ENCODE measurements at places on chromosomes 6 and 20.
A peak's percentile ranks its signal among the peaks of the same experiment; 100 is the strongest.

GRCh38 chr20:10876558-10876957 lies 202.8 kb upstream of the JAG1 start:
- DNase-seq = no peak

GRCh38 chr6:127483399-127484055 lies 24.3 kb upstream of the KIAA0408 start:
- no peak for DNase-seq

- DNase-seq = no peak
Measured at GRCh38 chr6:124467366-124467765, 494.9 kb upstream of the RNF217 start.

- DNase-seq = no peak
Measured at GRCh38 chr6:163923658-163924411, 509.3 kb downstream of the QKI start.

GRCh38 chr6:142838821-142839685 lies 105.9 kb downstream of the HIVEP2 start:
- DNase-seq = no peak

GRCh38 chr20:59955131-59955796 lies 3.0 kb upstream of the CDH26 start:
- DNase-seq = no peak

DNA sequence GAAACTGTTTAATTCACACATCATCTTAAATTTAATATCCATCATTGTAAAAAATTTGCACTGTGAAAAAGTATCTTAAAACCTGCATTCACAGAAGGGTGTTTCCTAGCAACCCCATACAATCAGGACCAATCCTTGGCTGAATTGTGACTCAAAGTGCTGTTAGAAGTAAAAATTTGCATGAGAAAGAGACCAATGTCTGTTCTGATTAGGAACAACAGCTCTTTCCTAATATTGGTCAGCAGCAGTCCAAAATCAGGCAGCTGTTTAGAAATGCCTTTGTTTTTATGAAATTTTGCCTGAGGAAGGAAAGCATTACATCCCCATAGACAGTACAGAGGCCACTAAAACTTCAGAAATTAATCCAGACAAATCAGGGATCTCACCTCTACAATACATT lies 987.0 kb downstream of the HACE1 start:
- DNase-seq = no peak

DNA sequence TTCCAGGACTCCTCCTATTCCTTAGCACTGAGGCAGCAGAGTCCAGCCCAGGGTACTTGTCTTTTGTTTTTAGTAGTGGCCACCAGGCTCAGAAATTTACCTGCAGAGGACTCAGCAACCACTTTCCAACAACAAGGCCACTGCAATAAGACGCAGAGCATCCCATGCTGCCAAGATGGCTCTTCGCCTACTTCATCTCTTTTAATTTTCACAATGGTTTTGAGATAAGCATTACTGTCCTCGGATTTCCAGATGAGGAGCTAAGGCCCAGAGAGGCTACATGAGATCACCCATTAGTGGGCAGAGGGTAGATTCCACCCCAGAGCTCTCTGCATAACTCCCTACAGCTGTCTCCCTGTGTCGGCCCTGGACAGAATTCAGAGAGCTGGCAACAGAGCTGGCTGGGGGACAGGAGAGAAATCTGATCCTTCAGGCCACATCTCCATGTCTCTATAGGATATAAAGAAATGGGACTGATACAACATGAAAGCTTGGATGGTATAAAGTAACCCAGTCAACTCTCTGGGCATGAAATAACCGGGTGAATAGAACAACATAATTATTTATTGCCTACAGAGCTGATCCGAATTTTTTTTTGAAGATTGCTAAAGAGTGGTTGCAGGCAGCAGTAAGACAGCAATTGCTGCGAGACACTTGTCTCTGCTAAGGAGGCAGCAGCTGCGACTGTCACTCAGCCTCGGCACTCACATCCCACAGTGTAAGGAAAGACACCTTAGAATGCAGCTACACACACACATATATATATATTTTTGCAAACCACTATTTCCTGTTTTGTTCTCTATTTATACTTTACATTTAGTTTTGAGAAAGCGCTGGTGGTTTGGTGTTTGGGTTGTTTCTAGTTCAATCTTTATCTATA lies 37.2 kb downstream of the SCML4 start:
- no peak for DNase-seq

- DNase-seq = no peak
Measured at GRCh38 chr6:90431576-90431975, 134.9 kb upstream of the BACH2 start.

DNA sequence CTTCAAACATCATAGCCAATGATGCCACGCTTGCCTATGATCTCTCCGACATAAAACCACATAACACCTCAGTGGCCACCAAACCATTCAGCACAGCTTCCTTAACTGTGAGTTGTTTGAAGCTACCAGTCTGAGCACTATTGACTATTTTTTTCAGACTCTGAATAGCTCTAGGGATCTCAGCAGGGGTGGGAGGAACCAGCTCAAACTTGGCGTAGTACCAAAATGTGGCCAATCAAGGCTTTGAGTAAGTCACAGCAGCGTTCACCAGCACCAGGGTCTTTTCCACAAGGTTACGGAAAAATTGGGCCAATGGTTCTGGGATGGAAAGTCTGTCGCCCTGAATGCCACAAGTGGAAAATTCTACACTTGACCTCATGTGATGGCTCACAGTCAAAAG lies 70.6 kb downstream of the SMPDL3A start:
- DNase-seq = no peak

DNA sequence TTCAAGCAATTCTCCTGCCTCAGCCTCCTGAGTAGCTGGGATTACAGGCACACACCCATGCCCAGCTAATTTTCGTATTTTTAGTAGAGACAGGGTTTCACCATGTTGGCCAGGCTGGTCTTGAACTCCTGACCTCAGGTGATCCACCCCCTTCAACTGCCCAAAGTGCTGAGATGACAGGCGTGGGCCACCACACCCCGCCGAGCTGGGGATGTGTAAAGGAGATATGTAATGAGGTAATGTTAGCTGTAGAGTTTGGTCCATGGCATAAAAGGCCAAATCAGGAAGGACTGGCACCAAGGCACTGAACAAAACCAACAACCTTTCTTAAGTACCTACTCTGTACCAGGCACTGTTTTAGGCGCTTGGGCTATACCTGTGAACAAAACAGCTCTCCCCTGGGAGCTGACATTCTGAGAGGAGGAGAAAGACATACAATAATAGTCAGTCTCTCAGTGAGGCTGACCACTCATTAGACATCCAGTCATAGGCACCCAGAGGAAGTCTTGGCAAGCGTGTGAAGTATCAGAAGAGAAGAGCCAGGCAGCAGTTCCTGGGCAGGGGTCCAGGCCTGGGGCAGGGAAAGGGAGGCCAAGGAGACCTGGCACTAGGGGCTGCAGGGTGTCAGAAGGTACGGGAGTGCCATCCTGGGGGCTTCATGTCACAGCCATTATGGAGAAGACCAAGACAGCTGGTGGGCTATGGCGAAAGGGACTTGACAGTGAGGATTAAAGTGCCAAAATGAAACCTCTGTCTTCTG lies 164.8 kb upstream of the DTNBP1 start:
- no peak for DNase-seq

GRCh38 chr6:34580707-34581560 lies 24.8 kb upstream of the SPDEF start:
- DNase-seq = no peak

- DNase-seq = no peak
Measured at GRCh38 chr6:105121981-105122380, 57.8 kb downstream of the POPDC3 start.

DNA sequence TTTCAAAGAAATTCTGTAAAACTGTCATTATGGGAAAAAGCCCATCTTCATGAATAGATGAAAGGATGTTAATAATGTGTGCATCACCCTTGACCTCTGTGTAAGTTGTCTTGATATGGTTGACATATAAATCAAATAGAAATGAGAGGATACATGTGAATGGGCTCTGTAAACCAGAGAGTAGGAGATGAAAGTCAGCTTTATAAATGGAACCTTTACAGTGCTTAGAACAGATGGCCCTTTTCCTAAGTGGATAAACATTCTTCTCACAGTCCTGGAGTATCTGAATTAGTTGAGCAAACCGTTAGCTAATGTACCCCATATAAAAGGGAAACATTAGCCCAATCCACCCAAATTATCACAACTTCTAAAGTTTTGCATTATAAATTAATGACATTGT lies 57.5 kb downstream of the MYLK4 start:
- no peak for DNase-seq

DNA sequence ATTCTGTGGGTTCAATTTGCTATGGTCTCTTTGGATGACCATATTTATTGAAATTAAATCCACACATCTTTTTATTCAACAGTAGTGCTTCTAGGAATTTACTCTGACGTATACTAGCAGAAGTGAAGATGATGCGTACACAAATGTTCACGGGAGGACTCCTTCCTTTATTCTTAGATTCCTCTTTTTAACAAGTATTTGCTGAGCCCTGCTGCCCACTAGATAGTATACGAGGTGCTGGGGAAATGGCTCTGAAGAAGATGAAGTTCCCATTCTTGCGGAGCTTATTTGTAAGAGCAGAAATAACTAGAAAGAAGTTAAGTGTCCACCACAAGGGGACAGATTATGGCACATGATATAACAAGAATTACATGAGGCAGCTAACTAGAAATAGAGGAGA lies 145.2 kb downstream of the DOK5 start:
- DNase-seq = no peak

DNA sequence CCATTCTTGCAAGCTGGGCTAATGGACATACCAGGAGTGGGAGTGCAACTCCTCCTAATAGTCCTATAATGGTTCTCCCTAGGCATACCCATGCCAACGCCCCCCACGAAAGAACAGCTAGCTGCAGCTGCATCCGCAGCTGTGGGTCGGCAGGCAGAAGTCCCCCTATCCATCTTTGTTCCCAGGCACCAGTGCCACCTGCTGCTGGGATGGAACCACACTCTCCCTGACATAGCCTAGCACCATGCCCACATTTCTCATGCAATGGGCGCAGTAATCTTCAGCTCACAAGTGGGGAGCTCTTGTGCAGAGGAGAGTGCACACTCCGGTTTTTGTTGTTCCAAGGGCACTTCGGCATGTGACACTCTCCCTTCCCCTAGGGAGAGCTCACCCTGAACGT lies 567.8 kb downstream of the GRIK2 start:
- no peak for DNase-seq

- DNase-seq = no peak
Measured at GRCh38 chr20:36796875-36797274, 23.3 kb upstream of the DSN1 start.

- DNase-seq = no peak
Measured at GRCh38 chr6:63114610-63115211, 96.6 kb upstream of the FKBP1C start.

DNA sequence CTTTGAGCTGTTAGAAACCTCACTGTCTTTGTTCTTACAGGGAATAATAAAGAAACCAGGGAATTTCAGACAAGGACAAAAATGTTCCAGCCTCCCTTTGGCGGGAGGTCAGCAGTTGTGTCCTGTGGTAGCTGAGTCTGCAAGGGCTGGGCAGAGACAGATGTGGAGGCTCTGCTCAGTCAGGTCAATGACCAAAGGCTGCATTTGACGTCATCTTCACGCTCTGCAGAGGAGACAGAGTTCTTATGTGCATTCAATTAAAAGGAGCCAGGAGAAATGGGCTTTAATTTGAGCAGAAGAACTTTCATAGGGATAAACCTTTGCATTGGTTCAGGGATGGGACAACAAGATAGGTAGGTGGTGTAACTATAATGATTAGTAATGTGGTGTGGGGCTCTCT lies 45.1 kb upstream of the FOXA2 start:
- DNase-seq = no peak

GRCh38 chr20:4193069-4193452 lies 177.7 kb upstream of the RNF24 start:
- no peak for DNase-seq

DNA sequence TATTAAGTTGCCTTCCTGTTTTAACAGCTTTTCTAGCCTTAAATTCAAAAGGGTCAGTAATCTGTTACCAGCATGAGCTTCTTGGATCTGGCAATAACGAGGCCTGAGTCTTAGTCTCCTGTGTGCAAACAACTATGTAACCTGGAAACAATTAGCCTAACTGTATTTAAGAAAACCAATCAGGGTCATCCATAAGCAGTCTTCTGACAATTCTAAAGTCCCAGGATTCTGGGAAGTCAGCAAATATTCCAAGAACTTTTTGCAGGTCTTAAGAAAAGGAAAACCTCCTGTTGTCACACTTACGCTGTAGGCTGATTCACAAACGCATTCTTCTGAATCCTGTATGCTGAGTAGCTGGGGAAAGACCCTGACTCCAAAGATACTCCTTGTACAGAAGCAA lies 90.4 kb downstream of the COL12A1 start:
- DNase-seq = no peak

GRCh38 chr6:138336221-138336620 lies 41.5 kb upstream of the SMIM28 start:
- DNase-seq = no peak

- no peak for DNase-seq
Measured at GRCh38 chr6:154673919-154674318, 59.3 kb upstream of the SCAF8 start.

GRCh38 chr6:11473008-11473740 lies 64.4 kb upstream of the TMEM170B start:
- DNase-seq = no peak

GRCh38 chr20:47358672-47359529 lies 2.4 kb upstream of the ZMYND8 start:
- DNase-seq = peak; percentile 72

DNA sequence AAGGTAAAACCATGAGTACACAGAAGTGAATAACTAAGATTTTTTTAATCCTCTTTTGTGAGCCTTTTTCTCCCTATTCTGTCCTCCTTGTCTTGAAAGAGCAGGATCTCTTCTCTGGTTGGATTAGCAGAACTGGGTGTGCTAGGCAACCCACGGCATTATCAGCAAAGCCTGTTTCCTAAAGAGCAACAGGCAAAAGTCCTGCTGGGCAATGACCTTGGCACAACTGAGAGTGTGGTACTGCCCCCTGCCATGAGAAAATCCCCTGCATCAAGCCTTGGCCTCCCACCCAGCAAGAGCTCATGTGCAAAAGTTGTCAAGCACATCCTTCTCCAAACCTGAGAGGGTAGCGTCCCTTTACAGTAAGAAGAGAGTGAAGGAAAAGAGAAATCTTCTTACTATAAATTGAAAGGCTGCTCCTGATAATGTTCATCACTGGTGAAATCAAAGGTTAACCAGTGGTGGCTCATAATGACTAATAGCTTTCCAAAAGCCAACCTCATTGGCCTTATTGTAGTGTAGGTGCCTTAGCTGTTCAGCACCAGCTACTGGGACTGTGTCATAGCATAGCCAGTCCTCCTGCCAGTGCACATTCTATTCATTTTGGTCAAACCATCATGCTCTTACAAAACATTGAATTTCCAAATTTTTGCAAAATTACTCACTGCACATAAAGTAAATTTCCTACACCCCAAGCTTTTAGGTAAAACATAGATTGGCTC lies 17.1 kb downstream of the KIF6 start:
- no peak for DNase-seq

DNA sequence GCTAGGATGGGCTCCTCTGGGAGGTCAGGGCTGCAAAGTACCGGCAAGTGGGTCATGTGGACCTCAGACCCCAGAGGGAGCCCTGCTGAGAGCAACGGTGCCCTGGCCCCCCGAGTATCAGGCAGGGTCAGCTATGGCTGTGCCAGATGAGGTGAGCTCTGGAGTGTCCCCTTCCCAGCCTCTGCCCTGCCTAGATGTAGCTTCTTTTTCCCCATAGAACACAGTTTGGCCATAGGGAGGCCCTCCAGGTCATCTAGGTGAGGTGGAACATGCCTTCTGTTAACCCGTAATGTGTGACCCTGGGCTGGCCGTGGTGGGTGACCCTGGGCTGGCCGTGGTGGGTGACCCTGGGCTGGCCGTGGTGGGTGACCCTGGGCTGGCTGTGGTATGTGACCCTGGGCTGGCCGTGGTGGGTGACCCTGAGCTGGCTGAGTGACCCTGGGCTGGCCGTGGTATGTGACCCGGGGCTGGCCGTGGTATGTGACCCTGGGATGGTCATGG lies 21.2 kb upstream of the PCMTD2 start:
- no peak for DNase-seq

All from nucleus accumbens (tissue), 56 donors.